ENCODE measurements at places on chromosomes 16 and 17.
A peak's percentile ranks its signal among the peaks of the same experiment; 100 is the strongest.

GRCh38 chr17:27743281-27743885 is 56.9 kb downstream of the NOS2 start:
- DNase-seq, result peak; percentile 81

DNA sequence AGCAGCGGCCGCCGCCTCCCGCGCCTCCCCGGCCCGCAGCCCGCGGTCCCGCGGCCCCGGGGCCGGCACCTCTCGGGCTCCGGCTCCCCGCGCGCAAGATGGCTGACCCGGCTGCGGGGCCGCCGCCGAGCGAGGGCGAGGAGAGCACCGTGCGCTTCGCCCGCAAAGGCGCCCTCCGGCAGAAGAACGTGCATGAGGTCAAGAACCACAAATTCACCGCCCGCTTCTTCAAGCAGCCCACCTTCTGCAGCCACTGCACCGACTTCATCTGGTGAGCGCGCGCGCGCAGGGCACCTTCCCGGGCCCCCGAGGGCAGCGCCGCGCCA is 258 bp downstream of the PRKCB start:
- no peak for DNase-seq

DNA sequence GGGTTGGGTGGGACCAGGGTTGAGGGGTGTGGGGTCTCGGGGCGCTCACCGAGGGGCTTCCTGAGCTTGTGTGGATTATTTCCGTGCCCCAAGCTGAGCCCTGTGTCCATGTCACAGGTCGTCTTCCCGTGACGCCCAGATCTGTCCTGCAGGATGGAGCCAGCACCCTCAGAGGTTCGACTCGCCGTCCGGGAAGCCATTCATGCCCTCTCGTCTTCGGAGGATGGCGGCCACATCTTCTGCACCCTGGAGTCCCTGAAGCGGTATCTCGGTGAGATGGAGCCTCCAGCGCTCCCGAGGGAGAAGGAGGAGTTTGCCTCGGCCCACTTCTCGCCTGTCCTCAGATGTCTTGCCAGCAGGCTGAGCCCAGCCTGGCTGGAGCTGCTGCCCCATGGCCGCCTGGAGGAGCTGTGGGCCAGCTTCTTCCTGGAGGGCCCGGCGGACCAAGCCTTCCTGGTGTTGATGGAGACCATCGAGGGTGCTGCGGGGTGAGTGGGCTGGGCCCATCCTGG is 1.0 kb downstream of the TELO2 start:
- DNase-seq, result peak; percentile 23

DNA sequence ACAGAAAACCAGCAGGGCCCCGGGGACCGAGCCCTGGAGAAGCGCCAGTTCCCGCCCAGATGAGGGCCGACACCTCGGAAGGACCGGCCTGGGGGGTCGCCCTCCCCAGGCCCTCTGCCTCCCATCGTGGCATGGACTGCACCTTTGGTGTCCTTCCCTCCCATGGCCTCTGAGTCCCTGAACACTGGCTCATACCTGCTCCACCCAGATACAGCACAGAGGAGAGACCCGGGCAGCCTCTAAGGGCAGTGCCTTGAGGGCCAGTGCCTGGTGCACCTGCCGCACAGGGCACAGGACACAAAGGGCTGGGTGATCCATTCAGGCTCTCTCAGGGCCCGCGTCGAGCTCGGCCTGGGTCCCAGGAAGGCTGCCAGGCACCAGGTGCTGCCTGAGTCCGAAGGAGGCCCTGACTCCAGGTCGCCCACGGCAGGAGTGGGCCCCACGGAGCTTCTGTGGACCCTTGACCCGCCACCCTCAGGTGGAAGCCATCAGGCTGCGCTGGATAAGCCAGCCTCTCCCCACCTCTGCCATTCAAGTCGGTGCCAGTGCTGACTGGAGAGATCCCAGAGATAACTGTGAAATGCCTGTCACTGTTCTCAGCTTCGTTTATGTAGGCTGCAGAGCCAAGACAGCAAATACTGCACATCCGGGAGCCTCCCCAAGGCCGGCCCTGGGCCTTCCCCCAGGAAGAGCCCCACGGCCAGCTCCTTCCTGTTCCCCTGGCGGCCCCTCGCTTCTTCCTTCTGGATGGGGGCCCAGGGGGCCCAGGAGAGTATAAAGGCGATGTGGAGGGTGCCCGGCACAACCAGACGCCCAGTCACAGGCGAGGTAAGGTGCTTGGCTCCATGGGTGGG is at the start of gene ZG16B:
Gene ZG16B, plus strand, starts transcription at position 803 of the 854 bp plus-strand sequence. CDS start 139 bp downstream, outside the sequence.
- DNase-seq, result no peak
